ENCODE measurements at places on chromosomes 12 and 14.
A peak's percentile ranks its signal among the peaks of the same experiment; 100 is the strongest.

- H3K4me3 ChIP-seq: no peak overlapping the region
- H3K27ac ChIP-seq: no peak overlapping the region
- no peaks in the 10 kb centered on the region for H3K36me3 ChIP-seq
Observed at GRCh38 chr12:95202691-95203486, 14.4 kb downstream of the FGD6 start.

DNA sequence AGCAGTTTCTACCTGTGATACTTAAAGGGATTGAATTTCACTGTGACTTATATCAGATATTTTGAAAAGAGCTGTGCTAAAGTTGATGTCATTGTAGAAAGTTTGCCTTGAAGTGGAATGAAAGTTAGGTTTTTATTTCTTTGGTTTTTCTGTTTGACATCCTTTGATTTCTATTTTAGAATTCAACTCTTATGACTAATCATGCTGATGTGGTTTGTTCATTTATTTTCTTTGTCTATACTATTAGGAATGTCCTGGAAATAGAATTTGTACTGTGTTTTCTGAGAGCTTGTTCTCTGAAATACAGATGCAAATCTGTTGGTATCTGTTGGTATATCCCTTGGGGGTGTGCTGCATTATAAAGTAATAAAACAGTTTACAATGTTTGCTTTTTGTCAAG lies 3.3 kb downstream of the CNOT2 start:
- no peak overlapping the region for H3K4me3 ChIP-seq
- no peak for DNase-seq
- peaks cover 57% of the 10 kb centered on the region for H3K4me1 ChIP-seq
- no peaks in the 10 kb centered on the region for H3K27me3 ChIP-seq
- H3K27ac ChIP-seq: peak overlapping the region; percentile 21
- peaks cover 9% of the 10 kb centered on the region for H3K36me3 ChIP-seq

DNA sequence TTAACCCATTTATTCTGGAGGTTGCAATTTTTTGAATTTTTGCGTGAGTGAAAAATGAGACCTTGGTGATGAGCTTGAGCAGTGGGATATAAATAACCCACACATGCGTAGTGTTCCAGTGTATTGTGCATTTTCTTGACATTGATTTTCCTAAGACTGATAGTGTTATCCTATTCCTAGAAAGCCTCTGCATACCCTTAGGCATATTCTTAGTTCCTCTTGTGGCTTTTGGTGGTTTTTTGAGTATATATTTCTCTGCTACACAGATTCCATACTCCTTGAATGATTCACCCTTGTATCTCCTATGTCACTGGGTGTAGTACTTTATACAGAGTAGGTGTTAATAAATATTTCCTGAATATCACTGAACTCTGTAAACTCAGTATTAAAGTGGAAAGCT lies 363.4 kb upstream of the PDE3A start:
- H3K36me3 ChIP-seq: no peaks in the 10 kb centered on the region
- DNase-seq: no peak

DNA sequence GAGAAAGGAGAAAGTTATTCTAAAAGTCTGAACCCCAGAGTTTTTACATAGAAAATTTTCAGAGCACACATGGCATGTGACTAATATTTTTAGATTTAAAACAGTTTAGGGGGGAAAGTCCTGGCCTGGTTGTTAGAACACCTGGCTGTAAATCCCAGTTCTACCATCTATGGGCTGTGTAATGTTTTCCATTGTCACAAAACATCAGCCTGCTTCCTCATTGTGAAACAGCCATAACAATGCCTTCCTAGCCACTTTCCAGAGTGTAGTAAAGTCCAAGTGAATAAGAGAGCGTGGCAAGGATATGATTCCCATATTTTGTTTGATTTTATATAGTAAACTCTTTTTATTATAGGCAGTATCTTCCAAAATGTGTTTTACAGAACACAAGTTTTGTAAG lies 310.0 kb upstream of the DCN start:
- no peak overlapping the region for H3K4me3 ChIP-seq
- H3K4me1 ChIP-seq: no peaks in the 10 kb centered on the region
- DNase-seq: no peak
- no peak overlapping the region for H3K27ac ChIP-seq

DNA sequence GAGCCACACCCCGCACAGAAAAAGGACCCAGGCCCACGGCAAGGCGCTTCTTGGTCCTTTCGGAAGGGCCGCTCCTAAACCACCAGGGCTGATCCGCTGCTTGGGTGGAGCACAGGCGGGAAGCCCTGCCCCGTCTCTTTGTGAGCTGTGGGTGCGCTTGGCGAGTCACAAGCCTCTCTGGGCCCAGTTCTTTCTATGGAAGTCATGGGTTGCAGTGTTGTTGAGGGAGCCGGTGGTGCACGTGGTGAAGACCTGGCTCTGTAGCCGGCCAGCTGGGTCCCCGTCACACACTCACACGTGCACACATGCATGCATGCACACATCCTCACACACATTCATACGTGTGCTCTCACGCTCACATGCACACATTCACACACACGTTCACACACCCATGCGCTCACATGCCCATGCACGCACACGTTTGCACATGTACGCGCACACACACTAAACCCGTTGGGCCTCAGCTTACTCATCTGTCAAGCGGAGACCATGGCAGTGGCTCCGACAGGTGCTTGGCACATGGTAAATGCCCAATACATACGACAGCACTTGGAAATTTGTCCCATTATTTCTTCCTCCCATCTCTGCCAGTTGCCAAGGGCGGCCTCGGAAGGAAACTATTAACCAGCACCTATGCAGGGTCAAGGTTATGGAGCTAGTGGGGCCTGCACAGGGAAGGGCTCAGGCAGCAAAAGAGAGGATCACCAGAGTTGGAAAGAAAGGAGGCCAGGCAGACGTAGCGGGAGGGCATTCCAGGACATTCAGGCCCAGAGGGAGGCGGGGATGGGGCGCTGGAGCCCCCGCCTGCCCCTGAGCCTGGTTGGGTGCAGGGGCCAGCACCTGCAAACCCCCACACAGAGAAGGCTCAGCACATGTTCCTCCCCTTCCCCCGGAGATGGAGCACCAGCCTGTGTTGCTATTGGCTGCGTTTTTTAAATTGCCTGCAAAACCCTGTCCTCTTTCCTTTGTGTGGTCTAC lies 96.9 kb downstream of the SETD3 start:
- no peak overlapping the region for H3K27ac ChIP-seq
- H3K36me3 ChIP-seq: no peaks in the 10 kb centered on the region
- peaks cover 63% of the 10 kb centered on the region for H3K27me3 ChIP-seq

DNA sequence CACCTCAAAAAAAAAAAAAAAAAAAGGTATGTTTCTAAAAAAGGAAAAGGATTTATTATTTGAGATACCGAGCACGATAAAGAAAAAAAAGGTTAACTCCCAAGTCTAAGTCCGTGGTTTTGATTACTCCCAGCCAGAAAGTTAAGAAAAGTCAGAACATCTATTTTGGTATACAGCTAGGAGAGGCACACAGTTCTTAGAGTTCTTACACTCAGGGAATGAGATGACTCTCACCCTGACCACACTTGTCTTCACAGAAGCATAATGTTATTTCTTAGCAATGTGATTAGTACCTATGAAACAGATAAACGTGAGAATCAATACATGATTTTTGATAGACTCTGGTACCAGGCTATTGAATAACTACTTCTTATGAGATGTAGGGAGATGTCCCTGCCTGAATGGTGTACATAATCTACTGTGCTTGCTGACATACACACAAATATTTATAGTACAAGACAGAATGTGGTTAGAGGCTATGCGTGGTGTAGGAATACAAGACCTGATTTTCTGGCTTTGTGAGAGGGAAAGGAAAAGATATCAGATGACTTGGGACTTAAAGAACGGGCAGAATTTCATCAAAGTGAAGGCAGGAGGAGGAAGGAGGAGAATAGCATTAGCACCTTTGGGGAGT lies 31.6 kb downstream of the LIMA1 start:
- no peak for DNase-seq
- H3K36me3 ChIP-seq: peaks cover under 1% of the 10 kb centered on the region
- peaks cover 5% of the 10 kb centered on the region for H3K4me1 ChIP-seq
- H3K27me3 ChIP-seq: no peaks in the 10 kb centered on the region

GRCh38 chr12:62913380-62913779 lies 21.6 kb downstream of the PPM1H start:
- no peak overlapping the region for H3K27ac ChIP-seq
- peaks cover 3% of the 10 kb centered on the region for H3K36me3 ChIP-seq
- no peaks in the 10 kb centered on the region for H3K4me1 ChIP-seq

DNA sequence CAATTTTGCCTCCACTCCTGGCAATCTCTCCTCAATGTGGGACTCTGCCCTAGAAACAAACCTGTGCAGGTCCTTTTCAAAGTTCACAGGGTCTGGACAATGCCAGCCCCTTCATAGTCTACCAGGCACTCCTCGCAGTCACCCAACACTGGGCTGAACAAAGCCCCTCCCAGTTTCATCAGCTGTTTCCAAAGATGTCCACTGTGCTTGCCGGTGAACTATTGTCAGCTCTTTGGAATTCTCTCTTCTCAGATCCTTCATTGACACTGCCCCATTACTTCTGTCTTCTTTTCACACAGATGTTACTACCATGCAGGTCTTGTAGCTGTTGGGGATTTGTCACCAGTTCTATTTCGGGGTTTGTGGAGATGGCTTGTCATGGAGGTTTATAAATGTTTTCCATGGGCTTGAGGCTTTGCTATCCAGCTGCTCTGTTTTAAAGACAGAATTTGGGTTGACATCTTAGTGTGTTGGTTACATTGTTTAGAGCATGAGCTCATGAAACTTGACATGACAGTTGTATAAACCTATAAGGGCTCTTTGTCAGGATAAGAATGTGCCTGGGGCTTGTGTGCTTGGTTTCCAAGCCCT lies 77.3 kb upstream of the DHRS4 start:
- peaks cover 11% of the 10 kb centered on the region for H3K36me3 ChIP-seq
- no peak overlapping the region for H3K4me3 ChIP-seq
- H3K4me1 ChIP-seq: no peaks in the 10 kb centered on the region
- peaks cover 39% of the 10 kb centered on the region for H3K27me3 ChIP-seq
- DNase-seq: no peak

DNA sequence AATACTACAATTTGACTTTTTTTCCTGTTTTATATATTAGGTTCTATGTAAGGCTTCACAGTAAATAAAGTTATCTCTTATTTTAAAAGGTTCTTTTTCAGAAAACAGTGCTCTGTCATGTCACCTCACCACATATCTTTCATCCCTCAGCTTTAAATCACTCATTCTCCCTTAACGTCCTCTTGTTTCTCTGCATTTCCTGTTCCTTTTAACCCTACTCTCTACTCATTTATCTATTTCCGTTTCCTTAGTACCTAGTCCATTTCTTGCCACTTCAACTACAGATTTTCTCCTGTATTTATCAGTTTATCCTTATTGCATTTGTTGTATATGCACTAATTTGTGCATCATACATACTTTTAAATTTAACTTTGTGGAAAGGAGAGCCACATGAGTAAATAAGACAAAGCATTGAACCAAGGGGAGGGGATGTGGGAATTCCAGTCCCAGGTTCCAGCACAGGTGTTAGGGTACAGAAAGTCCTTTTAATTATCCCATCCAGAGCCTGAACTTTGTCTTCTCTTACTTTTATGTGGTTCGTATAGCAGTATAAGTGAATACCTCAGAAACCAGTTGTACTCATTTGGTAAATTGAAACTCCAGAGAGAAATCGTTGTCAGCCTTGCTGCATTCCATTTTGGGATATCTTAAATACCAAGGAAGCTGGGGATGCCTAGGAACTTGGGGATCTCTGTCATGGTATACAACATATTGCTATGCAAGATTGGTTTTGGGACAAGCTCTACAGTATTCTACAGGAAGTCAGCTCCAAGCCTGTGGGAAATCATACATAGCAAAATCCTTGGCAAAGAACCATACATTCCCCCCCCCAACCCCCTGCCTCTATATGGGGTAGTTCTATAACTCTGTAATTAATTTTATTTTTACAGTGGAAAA lies 120.5 kb downstream of the DIP2B start:
- DNase-seq: no peak
- H3K4me3 ChIP-seq: peak overlapping the region; percentile 15
- peaks cover 6% of the 10 kb centered on the region for H3K36me3 ChIP-seq
- H3K4me1 ChIP-seq: peaks cover 36% of the 10 kb centered on the region
- no peaks in the 10 kb centered on the region for H3K27me3 ChIP-seq
- peak overlapping the region; percentile 77 for H3K27ac ChIP-seq

- no peaks in the 10 kb centered on the region for H3K27me3 ChIP-seq
- H3K27ac ChIP-seq: peak overlapping the region; percentile 10
- peaks cover 20% of the 10 kb centered on the region for H3K4me1 ChIP-seq
- no peak for DNase-seq
Observed at GRCh38 chr14:98162856-98163805, 1108.9 kb downstream of the BCL11B start.

All from T-helper 17 cell (primary cell).